ENCODE measurements at places on chromosomes 2 and 18. TPM values are rescaled to one million over a fixed set of nuclear protein-coding genes. Genes with fewer than 3 reads are reported as not detected.

DNA sequence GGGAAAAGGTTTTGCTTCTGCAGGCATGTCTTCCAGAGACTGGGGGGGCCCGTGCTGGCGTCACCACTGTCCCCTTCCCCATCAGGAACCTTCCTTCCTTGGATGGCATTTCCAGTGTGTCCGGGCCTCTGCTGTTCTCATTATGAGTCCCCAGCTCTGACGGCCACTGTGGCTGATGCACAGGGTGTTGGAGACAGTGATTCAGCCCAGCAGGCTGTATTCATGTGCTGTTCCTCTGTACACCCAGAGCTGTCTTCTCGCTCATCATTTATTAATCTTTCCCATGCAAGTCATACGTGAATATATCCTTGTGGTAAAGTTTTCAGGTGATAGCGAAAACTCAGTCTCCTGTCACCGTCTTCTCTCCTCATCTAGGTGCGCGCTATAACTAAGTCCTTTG is 57.7 kb downstream of the ASAP2 start:
- no peak for DNase-seq

DNA sequence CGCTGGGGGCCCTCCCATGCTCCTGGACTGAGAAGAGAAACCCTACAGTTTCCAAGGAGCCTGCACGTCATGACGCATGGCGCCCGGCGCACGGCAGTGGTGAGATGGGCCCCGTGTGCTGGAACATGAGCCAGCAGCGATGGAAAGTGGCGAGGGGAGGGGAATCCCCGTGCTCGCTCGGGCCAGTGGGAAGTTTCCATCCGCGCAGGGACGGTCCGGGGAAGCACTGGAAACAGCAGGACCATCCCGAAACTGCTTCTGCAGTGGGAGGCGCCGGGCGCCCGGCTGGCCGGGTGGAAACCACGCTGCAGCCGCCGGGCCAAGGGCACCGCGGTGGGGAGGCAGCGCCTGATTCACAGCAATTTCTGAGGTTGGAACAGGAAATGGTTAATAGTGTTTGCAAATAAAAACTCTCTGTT is 4.9 kb upstream of the PDCD1 start:
- DNase-seq = no peak

GRCh38 chr2:126866451-126866850 is 32.2 kb upstream of the TEX51 start:
- no peak for DNase-seq

DNA sequence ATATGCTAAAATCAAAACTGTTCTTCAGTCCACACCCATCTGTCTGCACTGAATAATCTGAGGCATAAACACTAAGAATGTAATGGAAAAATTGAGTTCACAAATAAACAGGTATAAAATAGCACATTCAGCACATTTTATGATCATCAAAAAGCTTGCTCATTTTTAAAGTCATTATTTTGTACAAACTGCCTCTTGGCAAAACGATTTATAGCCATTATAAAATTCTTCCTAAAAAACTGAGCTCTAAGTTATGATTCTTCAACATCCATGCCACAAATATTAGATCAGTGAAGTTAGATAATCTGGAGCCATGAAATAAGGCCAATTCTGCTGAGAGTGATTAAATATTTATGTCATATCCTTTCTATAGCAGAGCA is 233.5 kb downstream of the DYM start:
- DNase-seq = no peak

The CXCR1 gene
- not detected for total RNA-seq

Measured in pulmonary artery endothelial cell (primary cell).